ENCODE measurements at places on chromosomes 2 and 18. TPM values are rescaled to one million over a fixed set of nuclear protein-coding genes. Genes with fewer than 3 reads are reported as not detected.

The ASB18 gene
- not detected for total RNA-seq

The TMEM198 gene
- total RNA-seq: not detected

The ANKRD53 gene
- total RNA-seq: 0.13 TPM

The DSC3 gene
- total RNA-seq: under 0.01 TPM

The MEP1B gene
- not detected for total RNA-seq

The EIF2AK3 gene
- total RNA-seq: 12.4 TPM

The CHMP1B gene
- 70.9 TPM for total RNA-seq

The SLC11A1 gene
- under 0.01 TPM for total RNA-seq

The MROH2A gene
- not detected for total RNA-seq

The CKAP2L gene
- total RNA-seq: 3.1 TPM

The CLEC4F gene
- 0.13 TPM for total RNA-seq

The ZNF516 gene
- total RNA-seq: 8.2 TPM

The PLEK gene
- total RNA-seq: under 0.01 TPM

The TEX44 gene
- total RNA-seq: not detected

The RAB17 gene
- total RNA-seq: 12.3 TPM

The CD207 gene
- total RNA-seq: under 0.01 TPM

The KCNK3 gene
- total RNA-seq: not detected

The TUBA3E gene
- total RNA-seq: not detected

The STK11IP gene
- total RNA-seq: 11.4 TPM

The EML6 gene
- total RNA-seq: 0.77 TPM

The IL37 gene
- total RNA-seq: not detected

The KYNU gene
- total RNA-seq: 0.26 TPM

The CFAP221 gene
- not detected for total RNA-seq

The ANO7 gene
- total RNA-seq: 1.0 TPM

The CEP76 gene
- 13.4 TPM for total RNA-seq

The HIBCH gene
- 12.8 TPM for total RNA-seq

The DLGAP1 gene
- total RNA-seq: under 0.01 TPM

The HS6ST1 gene
- 8.3 TPM for total RNA-seq

The NLRC4 gene
- total RNA-seq: not detected

The GALR1 gene
- total RNA-seq: not detected

The SLC4A3 gene
- total RNA-seq: 0.13 TPM

The MYO5B gene
- total RNA-seq: 0.51 TPM

The ALPG gene
- total RNA-seq: not detected

Data from dermis microvascular lymphatic vessel endothelial cell (primary cell).